ENCODE measurements at places on chromosomes 11 and 22.
A peak's percentile ranks its signal among the peaks of the same experiment; 100 is the strongest.

DNA sequence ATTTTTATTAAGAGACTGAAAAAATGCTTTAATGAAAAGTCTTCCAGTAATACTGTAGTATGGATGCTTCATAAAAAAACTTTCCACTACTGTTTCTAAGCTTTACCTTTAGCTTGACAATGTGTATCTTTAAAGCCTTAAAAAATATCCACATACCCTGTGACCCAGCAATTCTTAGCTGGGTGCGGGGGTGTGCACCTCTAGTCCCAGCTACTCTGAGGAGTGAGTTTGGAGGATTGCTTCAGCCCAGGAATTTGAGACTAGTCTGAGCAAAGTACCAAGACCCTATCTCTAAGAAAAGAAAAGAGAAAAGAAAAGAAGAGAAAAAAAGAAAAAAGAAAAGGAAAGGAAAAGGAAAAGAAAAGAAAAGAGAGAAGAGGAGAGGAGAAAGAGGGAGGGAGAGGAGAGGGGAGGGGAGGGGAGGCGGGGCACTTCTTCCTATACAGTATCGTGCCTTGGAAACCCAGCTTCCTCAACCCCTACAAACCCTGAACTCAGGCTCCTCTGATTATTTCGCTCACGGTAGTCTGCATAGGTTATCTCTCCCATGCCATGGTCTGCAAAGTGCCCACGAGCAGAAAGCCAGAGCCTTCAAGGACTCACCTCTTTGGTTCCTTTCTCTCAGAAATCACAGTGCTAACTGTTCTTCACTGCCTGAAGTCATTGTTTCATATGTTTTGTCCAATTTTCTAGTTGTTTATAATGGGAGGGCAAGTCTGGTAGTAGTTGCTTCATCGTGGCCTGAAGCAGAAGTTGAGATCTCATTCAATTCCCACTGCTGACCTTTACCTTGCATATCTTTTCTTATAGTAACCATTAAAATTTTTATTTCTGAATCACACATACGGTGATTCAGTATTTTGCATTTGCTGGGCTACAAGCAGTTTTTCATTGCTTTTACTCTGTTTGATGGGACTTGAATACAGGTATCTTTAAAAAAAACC, 82.2 kb downstream of the FAM83F start:
- DNase-seq = no peak

DNA sequence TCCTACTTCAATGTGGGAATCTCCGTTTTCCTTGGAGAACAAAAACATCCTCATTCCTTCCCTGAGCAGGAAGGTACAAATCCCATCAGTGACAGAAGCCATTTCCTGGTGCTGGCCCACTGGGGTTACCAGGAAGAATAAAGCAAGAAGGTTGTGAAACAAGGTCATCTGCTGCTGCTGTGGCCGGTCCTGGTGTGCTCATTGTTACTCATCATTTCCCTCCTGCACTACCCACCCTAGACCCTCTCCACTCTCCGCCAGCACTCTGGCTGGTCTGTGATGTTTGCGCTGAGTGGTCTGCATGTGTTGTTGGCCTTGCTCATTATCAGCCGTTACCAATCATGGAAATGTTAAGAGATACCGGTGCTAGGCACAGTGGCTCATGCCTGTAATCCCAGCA, 37.0 kb downstream of the OSBP2 start:
- no peak for DNase-seq

DNA sequence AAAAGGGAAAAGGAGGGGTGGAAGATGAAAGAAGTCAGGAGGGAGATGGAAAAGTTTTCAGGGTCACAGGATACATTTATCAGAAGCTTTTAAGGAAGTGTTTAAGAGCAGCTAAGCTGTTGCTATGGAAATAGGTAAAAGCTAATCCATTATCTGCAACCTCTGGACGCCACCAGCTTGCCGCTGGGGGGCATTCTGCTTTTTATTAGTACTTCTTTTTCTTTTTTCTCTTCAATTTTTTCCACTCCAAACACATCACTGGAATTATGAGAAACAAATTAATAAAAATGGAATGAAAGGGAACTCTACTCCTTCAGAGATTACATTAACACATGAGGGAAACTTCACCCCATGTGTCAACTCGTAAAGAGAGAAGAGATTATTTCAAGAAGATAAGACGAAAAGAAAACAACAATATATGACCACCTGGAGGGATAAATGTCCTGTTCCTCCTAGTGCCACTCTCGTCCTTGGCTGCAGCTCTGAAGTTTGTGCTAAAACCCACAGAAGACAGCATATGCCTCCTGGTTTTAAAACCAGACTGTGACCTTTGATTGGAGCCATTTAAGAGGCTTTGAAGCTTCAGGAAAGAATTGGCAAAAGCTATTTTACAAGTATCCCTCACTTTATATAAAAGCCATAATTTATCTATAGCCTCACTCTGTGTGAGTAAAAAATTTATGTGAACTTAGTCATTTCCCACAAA, 972.8 kb downstream of the OPCML start:
- no peak for DNase-seq

- no peak for DNase-seq
Measured at GRCh38 chr11:43907028-43907975, 26.7 kb downstream of the ALKBH3 start.

DNA sequence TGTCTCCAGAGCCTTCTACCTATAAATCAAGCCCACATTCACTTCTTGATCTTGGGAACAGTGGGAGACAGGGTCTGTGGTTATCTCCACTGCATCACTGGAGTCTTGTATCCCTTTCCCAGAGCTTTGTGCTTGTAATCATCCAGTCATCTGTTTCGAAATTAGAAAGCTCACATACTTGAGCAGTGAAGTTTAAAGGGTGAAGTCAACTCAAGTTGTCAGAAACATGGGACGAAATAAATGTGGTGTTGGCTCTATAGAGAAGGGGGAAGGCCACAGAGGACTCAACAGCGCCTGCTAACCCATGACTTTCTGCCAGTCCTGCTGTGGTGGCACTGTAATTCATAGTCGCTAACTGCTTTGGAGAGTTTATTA, 197.5 kb downstream of the DBX1 start:
- DNase-seq = no peak

GRCh38 chr22:16922706-16923105, 85.3 kb downstream of the GAB4 start:
- DNase-seq = no peak

DNA sequence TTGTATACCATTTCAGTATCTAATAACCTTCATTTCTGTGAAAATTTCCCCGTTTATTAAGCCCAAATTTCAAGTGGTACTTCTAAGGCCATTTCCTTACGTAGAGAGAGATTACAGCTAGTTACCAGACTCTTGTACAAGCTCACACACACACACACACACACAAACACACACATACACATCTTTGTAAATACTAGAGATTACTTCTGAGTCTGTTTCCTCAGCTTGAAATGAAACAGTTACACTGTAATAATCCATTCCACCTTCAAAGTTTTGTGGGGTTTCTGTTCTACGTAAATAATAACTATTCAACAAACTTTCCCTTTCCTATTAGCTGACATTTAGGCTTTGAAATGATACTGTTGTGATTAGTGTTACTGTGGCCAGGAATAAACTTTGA, 6.2 kb downstream of the POGLUT3 start:
- DNase-seq = no peak

- no peak for DNase-seq
Measured at GRCh38 chr11:76666408-76666807, 4.1 kb downstream of the LRRC32 start.

DNA sequence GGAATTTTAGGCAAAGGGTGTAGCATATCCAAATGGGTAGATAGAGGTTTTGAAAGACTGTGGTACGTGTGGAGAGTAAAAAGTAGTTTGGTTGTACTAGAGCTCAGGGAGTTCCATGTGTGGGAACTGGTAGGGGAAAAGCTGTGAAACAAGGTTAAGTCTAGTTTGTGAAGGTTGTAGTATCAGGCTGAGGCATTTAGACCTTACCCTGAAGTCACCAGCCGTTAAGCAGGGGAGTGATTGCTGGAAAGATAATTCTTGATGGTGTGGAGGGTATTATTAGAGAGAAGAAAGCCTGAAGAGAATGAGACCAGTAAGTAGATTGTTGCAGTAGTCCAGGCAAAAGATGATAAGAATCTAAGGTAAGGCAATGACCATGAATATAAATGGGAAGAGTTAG, 68.0 kb downstream of the RNF169 start:
- no peak for DNase-seq

DNA sequence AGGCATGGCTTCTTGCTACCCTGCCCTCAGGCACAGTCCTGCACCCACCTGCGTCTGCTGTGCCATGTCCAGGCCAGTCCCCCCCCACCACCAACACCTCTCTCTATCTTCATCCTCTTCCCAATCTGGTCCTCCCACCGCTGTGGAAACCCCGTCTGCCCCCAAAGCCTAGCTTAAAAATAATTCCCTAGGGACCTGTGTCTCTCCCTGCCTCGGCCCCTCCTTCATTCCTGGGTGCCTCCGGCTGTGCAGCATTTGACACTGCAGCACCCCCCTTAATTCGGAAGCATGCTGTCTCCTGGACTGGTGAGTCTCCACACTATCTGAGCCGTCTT, 2.5 kb upstream of the ASCL2 start:
- DNase-seq = no peak

GRCh38 chr11:47433157-47433556, 6.9 kb upstream of the PSMC3 start:
- DNase-seq = no peak

DNA sequence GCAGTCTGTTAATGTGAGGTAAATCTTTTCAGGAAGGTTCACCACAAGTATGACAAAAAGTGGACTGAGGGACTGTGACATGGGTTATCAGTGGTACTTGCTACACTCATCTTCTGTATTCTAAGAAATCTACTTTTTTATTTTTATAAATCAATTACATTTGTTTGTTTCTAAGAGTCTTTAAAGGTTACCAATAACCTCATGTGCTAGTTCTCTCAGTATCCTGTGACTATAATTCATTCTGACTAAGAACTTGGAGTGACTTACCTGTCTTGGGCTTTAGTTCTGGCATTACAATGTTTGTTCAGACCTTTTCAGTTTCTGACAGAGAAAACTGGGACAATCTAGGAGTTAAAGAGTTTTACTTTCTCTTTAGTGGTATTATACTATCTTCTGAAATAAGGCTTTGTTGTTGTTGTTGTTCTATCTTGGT, 108.4 kb downstream of the PDE3B start:
- DNase-seq = no peak

DNA sequence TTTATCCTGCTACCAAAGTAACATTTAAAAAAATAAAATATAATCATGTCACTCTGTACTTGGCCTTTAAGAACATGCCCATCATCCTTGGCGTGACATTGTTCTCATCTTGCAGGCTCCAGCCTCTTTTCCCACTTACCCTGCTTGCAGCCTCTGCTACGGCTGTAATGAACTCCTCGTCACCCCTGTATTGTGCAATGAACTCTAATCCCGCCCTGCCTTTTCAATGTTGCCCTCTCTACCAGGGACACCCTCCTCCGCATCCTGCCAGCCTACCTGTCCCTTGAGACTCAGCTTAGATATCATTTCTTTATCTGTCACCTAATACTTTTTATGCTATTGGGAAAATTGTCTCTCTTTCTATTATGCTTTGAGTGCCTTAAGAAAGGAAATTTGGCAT, 12.6 kb upstream of the MMP20 start:
- DNase-seq = no peak

GRCh38 chr22:30354644-30355043, 2.0 kb downstream of the SF3A1 start:
- no peak for DNase-seq

GRCh38 chr11:8765294-8765693, 82.7 kb downstream of the RPL27A start:
- DNase-seq = peak; percentile 80

GRCh38 chr11:61756452-61757212, 4.2 kb downstream of the MYRF start:
- DNase-seq = no peak

DNA sequence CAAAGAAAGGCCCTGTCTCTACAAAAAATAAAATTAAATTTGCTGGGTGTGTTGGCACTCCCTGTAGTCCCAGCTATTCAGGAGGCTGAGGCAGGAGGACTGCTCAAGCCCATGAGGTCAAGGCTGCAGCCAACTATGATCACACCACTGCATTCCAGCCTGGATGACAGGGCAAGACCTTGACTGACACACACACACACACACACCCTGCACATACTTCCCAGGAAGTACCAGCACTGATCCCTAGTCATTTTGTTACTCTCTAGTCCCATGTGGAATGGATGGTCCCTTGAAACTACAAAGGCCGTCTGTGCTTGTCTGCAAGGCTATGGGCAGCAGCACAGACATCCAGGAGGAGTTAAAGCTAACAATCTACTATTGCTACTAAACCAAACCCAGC, 59.7 kb upstream of the CYP2D6 start:
- DNase-seq = no peak

GRCh38 chr11:123187665-123188507, 7.2 kb downstream of the CLMP start:
- DNase-seq = no peak

DNA sequence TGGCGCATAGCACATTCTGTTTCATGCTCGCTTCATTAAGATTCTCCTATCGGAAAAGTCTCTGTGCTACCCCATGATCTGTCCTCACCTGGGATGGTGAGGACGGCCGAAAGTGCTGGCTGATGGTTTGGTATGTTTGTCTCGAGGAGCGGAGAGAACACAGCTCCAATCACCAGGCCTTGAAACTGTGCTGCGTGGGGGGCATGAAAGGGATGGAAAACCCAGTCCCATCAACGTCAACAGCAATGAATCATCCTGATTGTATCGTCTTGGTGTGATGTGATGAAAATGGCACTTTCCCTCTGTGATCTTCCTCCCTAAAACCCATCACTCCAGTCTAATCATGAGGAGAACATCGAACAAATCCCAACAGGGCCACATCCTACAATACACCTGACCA, 8.4 kb downstream of the FXYD6 start:
- DNase-seq = no peak

- DNase-seq = no peak
Measured at GRCh38 chr11:113484223-113484622, 9.0 kb upstream of the DRD2 start.

- DNase-seq = no peak
Measured at GRCh38 chr22:20946080-20946986, 20.7 kb upstream of the AIFM3 start.

DNA sequence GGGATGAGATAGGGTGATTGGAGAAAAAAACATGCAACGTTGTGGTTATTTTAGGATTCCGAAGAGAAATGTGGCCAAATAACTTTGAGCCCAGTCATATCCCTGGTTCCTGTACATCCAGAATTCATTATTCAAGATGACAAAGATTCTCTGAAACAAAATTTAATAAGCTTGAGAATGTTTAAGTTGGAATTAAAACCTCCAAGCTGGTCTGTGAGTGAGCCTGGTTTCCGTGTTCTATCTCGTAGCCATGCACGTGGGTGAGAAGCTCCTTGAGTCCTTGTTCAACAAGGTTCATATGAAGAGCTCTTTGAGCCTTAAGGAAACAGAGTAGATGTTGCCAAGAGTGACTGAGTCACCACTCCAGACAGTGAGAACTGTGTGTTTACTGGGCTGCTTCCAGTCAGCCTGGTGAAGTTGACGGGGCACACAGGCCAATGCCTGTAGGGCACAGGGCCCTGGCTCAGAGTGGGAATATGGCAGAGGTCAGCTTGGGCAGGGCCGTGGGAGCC, 206.5 kb downstream of the NAV2 start:
- no peak for DNase-seq
